Stimulated activated CD4-positive, alpha-beta T cell treated with anti-CD3 and anti-CD28 coated beads, Interleukin-12 subunit alpha, Interleukin-12 subunit beta, amount 100 ng/mL, for 4 hours (primary cell): ENCODE measurements at places on chromosomes 11 and 22.

DNA sequence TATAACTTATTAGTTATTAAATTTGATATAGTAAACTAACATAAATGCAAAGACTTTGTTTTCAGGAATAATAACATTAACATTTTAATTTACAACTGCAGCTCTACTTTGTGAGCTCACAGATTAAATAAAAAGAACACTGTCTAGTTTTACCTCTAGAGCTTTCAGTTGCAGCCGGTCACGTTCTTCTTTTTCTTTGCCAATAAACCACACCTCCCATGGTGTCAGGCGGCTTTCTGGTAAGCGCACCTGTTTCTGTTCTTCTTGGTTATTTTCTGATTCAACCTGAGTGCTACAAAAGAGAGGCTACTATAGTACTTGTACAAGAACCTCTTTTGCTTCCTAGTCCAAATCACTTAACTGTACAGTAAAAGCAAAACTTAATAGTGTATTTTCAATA, 5.8 kb downstream of the CCDC34 start:
- no peak for DNase-seq

DNA sequence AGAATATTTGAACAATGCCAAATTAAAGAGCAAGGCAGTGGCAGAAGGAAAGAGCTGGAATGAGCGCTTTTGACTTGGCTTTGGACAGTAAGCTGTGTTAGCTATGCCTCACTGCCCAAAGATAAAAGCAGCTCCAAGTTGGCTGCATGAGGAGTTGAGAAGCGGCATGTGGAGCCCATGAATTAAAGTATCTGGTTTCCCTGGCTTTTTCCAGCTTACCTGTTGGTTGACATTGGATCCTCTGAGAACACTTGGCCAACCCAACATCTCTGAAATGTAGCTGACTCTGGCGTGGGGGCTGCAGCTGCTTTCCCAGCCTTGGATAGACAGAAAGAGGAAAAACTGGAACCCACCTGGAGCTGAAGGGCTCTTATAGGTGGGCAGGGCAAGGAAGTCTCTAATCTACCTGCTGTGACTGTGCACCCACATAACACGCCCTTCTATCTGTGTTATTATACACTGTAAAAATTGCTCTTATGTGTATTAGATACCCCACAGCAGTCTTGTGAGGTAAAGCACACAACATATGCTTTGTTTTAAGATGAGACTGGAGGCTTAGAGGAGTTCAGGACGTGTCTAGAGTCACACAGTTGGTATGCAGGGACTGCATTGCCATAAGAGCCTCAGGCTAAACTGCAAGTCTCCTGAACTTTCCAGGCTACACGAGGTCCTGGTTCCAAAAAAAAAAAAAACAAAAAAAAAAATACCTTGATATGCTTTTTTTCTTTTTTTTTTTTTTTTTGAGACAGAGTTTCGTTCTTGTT, 5.8 kb downstream of the UBASH3B start:
- DNase-seq: no peak

GRCh38 chr11:72227316-72228228, 3.0 kb downstream of the INPPL1 start:
- no peak for DNase-seq

- DNase-seq: no peak
Measured at GRCh38 chr11:111535281-111535680, 5.2 kb upstream of the LAYN start.

DNA sequence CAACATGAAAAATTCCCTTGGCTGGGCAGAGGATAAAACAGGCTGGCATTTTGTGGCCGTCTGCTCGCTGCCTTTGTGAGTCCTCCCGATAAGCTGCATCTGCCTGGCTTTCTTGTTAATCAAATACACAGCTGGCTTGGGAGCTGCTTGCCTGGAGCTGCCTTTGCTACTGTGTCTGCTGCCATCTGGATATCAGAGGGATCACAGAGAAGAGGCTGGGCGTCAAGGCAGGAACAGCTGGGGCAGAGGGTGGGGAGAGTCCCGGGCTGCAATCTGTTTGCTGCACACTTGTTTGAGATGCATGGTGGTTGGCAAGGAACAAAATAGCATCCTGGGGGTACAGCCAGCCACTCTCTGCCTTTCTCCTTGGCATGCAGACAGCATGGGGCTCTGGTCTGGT, 36.0 kb downstream of the COMMD9 start:
- DNase-seq: no peak

DNA sequence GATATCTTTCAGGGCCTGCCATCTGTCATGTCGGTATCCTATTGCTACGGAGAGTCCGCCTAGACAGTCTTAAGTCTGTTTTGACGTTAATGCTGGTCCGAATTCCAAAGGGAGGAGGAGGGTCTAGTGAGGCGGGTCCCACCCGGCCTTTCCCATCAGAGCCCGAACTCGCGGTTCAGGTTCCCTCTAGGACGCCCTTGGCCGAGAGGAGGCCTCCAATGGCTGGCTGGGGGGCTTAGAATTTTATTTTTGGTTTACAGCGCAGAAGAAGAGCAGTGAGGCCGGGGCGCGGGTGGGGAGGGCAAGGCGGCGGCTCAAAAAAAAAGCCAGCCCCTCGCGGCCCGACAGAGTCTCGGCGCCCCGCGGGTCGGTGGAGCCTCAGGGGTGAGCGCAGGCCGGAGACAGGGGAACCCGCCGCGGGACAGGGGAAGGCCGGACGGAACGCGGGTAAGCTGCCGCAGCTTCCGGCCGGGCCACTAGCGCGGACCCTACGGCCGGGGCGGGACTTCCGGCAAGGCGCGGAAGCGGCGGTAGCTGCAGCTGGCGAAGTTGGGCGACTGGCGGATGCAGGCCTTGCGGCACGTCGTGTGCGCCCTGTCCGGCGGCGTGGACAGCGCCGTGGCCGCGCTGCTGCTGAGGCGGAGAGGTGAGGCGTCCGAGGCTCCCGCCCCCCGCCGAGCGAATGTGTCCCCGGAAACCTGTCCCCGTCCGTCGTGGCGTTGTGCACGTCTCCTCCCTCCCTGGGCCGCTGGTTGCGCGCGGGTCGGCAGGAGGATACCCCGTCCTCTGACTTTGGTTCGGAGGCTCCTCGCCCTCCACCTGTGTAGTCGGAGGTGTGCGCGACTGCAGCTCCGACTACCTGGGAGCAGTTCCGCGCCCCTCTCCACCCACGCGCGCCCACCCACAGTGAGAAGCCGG, at the start of gene TRMU:
Gene TRMU, plus strand, starts transcription at position 514 of the 918 bp plus-strand sequence. Its CDS starts 51 bp downstream, at position 565.
- DNase-seq: peak; percentile 76

DNA sequence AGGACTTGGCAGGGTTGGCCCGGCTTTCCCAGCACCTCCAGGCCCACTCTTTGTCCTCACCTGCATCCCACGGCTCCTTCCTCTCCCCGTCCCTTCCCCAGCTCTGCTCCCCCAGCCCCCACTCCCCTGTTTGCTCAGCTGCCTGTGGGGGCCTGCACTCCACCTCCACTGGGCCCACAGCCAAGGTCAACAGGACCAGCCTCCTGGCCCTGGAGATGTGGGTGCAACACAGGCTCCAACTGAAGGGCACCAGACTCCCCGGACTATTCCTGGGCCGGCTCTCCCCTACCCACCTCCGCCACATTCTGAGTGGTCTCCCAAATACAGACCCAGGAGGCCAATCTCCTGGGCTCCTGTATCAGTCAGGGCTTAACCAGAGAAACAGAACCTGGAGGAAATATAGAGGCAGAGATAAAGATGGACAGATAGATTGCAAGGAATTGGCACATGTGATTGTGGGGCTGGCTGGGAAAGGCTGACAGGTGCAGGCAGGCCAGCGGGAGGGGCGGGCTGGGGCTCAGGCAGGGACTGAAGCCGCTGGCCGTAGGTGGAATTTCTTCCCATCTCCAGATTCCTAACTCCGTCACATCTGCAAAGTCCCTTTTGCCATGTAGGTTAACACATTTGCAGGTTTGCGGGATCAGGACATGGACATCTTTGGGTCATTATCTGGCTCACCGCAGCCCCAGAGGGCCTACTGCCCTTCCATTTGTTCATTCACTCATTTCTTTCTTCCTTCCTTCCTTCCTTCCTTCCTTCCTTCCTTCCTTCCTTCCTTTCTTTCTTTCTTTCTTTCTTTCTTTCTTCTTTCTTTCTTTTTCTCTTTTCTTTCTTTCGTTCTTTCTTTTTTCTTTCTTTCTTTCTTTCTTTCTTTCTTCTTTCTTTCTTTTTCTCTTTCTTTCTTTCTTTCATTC, 45.8 kb upstream of the MYH9 start:
- DNase-seq: no peak

DNA sequence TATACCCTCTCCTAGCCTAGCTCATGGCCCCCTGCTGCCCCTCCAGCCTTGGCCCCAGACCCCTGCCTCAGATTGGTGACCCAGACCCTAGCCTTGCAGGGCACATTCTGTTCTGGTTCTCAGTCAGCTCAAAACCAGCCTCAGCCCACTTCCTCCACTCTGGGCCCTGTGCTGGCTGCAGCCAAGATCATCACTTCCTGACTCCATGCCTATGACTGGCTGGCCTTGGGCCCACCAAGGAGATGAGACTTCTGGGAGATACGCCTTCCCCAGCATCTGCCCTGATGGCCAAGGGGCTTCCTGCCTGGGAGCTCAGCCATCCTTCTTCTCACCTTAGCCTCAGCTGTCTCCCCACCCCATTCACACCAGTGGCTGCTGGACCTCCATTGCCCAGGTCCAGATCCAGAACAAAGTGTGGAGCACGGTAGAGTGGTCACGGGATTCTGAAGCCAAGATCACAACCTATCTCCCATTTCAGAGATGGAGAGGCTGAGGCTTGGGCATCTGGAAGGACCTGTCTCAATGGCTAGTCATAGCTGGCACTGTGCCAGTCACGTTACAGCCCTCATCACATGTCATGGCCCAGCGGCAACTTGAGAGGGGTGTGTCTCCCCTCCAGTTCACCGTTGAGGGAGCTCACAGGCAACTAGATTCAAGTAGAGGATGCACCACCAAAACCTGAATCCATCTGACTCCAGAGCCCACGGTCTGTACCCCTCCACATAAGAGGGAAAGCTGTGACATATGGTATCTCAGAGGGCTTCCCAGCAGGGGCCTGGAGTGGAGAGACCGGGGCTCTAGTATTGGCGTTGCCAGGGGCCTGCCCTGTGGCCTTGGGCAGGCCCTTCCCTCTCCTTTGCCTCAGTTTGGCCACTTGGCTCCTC, 43.0 kb upstream of the KLHL35 start:
- no peak for DNase-seq

GRCh38 chr11:58438486-58438885, 3.5 kb downstream of the OR5B12 start:
- no peak for DNase-seq

GRCh38 chr11:90318651-90319050, 95.8 kb upstream of the CHORDC1 start:
- no peak for DNase-seq

GRCh38 chr22:35860087-35860733, 142.5 kb downstream of the APOL5 start:
- no peak for DNase-seq

GRCh38 chr22:40519284-40519947, 117.1 kb downstream of the MRTFA start:
- no peak for DNase-seq

- no peak for DNase-seq
Measured at GRCh38 chr11:10824888-10825287, 16.2 kb upstream of the EIF4G2 start.

DNA sequence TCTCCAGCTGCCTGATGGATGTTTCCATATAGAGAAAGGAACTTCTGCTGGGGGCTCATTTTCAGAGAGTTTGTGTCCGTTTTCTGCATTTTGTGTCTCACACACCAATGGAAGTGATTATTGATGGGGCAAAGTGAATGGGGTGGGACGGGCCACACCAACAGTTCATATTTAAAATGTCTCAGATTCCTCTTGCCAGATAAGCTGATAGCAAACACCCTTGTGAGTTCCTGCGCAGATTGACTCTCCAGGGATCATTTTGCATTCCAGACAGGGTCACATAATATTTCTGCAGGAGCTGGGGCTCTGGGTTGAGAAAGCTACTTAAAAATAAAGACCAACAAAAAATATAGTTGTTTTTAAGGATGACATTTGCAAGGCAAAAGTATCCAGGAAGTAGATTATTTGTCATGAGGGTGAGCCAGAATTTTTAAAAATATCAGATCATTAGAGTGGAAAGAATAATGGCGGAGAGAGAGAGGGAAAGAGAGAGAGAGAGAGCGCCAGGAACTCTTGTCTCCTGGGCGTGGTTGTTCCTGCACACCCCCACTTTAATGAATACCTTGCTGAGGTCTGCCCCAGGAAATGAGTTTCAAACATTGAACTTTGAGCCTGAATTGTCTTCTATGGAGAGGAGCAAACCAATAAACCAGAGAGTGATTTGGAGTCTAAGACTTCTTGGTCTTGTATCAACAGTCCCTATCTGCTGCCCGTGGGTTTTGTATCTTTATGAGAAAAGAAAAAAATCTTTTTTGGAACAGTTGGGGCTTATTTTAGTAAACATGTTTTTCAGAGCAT, 33.3 kb downstream of the MICAL2 start:
- no peak for DNase-seq

DNA sequence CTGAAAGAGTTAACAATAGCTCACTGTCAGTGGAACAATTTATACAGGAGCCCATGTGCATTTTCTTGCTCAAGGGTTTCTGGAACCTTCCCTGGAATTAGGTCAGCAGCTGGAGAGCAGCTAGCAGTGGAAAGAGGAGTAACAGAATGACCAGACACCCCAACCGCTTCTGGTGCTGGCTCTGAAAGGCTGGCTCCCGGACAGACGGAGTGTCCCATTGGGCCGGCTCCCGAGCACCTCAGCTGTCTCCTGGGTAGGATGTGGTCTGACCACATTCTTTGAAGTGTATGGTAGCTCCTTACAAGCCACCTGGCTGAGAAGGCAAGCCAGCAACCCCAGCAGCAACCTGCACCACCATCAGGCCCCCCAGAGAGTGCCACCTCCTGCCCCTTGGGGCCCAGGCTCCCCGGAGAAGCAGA, 44.7 kb downstream of the ABTB2 start:
- DNase-seq: no peak

GRCh38 chr11:69296890-69297786, 3.2 kb downstream of the MYEOV start:
- DNase-seq: peak; percentile 65

DNA sequence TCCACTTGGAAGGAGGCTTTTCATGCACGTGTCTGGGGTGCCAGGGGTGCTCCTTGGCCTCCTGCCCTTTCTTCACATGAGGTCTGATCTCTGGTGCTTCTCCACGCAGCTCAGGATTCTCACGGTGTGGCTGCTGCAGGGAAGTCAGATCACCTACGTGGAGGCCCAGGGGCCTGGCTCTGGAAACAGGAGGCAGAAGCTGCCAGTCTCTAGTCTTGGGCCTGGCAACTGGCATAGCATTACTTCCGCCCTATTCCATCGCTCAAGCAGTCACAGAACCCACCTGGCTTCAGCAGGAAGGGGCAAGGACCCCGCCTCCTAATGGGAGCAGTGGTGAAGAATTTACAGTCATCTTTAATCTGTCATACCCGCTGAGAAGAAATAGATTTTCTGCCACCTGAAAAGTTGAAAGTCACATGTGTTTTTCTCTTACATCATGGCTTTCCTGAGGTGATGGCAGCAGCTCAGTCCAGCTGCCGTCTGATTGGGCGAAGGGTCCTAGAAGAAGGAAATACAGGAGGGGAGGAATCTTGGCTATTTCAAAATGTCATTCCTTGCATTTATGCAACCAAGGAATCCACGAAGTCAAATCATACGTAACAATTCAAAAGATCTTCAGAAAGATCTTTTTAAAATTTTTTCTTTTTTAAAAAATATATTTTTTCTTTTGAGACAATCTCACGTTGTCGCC, 50.1 kb upstream of the DKK3 start:
- DNase-seq: no peak

GRCh38 chr22:47160141-47160541, 397.7 kb downstream of the TBC1D22A start:
- no peak for DNase-seq
